ENCODE measurements at places on chromosomes 13 and 19.

GRCh38 chr13:51745243-51745642, 58.7 kb downstream of the DHRS12 start:
- DNase-seq = no peak

DNA sequence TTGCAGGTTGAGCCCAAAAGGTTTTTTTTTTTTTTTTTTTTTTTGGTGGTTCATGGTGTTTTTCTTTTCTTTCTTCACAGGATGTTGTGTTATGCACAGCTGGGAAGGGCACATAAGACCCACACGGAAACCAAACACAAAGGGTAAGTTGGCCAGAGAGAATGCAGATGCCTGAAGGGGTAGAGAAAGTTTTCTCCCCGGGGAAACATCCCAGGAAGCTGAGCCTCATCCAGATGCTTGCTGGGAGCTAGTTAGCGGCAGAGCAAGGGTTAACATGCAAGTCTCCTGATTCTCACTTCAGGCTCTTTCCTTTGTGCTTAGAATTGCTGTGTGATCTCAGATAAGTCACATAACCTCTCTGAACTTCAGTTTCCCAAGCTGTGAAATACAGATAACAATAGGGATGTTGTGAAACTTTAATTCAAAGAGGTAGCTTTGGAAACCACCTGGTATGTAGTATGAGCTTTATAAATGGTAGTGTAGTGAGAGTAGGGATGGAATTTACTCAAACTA, 3.1 kb downstream of the ADGRE1 start:
- no peak for DNase-seq

DNA sequence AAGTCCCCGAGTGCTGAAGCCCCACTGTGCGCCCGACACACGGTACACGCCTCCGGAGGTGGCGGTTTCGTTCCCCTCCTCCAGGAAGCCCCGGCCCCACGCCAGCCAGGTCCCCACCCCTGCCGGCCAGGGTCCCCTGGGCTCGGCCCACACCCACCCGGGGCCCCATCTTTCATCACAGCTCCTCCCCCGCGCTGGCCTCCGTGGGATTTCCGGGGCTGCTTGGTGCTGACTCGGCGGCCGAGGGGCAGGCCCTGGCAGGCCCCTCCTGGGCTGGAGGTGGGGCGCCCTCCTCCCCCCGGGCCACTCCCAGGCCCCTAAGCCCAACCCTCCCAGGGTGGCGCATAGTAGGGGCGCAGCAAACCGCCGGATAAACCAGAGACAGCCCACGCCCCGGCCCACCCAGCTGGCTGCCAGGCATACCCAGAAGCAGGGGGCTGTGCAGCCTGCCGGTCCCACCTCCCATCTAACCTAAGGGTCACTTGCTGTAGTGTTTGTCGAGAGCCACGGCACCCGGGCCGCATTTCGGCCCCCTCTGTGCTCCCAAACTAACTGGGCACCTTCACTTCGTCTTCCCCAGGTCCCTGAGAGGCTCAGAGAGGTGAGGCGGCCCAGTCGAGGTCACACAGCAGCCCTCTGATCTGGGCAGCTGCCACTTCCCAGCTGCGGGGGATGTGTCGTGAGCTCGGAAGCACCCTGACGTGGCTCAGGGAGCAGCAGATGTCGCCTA, 6.6 kb downstream of the ZBTB7A start:
- peak; percentile 42 for DNase-seq

DNA sequence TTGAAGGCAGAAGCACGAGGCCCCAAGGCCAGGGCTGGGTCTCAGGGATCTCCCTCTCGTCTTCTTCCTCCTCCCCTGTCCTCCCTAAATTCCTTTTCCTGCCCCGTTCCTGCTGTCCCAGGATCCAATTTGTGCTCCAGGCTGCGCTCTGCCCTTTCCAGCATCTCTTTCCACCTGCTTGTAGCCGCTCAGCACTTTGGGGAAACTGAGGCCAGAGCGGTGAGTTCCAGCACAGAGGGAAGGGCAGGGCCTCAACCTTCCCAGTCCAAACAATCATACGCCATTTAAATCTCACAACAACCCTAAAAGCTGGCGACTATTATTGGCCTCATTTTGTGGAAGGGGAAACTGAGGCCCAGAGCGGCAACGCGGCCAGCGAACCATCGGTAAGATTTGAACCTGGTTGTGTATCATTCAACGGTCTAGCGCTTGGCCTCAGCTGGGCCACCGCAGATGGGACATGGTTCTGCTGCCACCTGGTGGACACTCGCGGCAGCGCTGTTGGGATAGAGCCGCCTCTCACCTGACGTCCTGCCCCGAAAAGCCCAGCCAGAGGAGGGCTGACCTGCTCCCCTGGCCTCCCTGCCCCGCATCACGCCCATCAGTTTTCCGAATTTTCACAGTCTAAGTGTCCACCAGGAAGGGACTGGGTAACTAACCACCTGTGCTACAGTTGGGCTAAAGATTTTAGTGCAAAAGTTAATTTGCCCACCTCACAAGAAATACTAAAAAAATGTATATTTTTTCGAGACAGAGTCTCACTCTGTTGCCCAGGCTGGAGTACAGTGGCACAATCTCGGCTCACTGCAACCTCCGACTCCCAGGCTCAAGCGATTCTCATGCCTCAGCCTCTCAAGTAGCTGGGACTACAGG, 4.2 kb upstream of the RPL18A start:
- DNase-seq = peak; percentile 53

GRCh38 chr13:41639955-41640780, 182.8 kb downstream of the RGCC start:
- peak; percentile 69 for DNase-seq

- no peak for DNase-seq
Measured at GRCh38 chr13:78409172-78409571, 194.2 kb downstream of the POU4F1 start.

DNA sequence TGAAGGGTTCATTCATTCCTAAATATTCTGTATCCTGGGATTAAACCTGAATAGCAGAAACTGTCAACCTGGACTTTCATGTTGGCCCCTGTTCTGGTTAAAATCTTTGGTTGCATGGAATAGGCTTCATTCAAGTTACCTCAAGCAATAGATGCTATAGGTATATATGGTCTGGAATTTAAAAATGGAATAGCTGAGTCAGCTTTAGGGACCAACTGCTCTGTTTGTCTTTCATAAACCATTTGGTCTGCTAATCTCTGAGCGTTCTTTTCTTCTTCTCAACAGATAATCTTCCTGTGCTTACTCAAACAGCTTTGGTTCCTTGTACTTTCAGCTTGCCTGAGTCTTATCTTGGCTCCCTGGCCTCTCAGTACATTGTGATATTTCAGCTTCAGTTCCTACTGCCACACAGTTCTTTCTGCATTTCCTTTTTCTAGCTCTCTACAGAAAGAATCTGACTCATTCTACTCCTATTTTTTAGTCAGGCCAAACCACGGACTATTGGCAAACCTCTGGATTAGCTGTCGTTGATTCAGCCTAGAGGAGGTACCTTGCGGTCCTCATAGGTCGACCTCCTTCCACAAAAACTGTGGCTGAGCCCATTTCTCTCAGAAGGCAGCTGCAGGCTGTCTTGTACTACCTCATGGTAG, 35.9 kb upstream of the MAB21L1 start:
- DNase-seq = peak; percentile 93

GRCh38 chr13:99029576-99029975, 51.7 kb upstream of the DOCK9 start:
- no peak for DNase-seq

DNA sequence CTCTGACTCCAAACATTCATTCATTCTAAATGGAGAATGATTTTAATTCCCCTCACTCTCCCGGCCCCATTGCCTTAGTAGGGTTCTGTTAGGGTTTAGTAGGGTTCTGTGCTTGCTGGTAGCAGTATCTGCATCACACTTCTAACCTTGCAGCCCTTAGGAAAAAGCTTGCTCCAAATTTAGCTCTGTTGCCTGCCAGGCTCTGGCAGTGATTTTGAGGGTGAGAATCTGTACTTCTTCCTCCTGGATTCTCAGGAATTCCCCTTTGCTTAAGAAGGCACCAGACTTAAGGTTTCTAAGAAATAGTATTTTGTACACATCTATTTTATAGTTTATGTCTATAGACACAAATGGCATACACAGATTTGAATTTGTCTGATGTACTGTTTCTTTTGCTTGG, 14.7 kb downstream of the B3GLCT start:
- DNase-seq = peak; percentile 20

DNA sequence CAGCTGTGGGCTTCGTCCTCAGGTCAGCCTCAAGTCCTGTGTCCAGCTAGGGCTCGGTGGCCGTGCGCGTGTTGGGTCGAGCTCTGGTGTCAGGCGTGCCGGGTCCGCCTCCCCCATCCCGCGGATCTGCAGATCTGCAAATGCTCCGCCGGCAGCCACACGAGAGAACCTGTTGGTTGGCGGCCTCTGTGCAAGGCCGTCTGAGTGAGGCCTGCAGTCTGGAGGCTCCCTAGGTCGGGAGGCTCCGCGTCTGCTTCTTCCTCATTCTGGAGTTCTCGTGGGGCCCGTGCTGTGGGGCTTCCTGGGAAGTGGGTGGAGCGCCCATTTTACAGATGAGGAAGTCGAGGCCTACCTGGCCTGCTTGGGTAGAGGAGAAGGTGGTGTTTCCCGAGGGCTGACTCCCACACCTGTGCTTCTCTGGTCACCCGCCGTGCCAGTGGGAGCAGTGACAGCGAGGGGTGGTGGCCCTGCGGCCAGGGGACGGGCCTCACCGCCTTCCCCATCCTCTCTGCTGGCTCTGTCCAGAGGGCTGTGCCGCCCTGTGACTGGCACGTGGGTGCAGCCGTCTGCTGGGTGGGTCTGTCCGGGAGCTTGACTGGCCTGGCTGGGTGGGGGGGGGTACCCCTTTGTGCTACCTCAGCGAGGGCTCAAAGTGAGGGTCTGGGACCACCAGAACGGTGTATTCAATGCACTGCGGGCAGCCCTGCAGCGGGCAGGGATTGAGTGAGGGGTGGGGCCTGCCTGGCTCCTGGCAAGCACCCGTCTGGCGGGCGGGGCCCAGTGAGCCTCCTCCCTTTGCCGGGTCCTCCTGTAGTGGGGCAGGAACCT, 3.3 kb downstream of the CSNK1G2 start:
- no peak for DNase-seq

GRCh38 chr19:33552191-33552927, 30.8 kb upstream of the PEPD start:
- no peak for DNase-seq

- peak; percentile 17 for DNase-seq
Measured at GRCh38 chr13:80030491-80030890, 310.4 kb downstream of the SPRY2 start.

DNA sequence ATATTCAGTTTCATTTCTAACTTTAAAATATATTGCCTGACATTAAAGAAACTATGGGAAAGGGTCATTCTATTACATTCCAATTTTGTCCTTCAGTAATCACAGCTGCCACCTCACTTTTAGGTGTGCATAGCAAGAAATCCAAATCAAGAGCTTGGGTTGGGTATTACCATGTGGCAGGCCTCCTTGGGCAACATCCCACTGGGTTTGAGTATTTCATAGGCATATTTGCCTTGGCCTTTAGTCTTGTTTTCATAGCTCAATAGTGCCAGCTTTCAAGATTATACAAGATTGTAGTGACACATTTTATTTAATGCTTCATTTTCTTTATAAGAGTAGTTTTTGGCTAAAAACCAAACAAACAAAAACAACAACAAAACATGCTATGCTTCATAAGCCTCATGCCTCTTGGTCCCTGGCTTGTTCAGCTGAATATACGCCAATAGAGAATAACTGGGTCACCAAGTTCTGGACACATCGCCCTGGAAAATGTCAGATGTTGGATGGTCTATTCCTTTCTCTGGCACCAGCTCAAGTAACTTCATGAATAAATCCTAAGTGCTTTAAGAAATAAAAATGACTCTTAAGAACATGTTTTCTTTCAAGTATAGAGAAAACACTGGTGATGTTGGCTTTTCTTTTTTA, 167.4 kb upstream of the STARD13 start:
- no peak for DNase-seq

DNA sequence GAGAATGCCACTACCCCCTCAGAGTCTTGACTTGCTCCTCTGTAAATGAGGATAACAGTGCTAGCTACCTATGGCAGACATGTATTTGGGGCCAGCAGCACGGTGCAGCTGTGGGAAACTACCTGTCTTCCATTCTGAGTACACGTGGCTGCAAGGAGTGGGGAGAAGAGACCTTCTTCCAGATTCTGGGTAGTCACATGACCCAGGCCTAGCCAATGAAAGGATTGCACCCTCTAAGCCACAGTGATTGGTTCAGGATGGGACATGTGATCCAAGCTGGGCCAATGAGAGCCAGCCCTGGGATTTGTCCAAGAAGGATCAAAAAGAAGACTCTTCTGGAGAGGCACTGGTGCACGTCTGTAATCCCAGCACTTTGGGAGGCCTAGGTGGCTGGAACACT, 5.5 kb downstream of the ZNRF4 start:
- no peak for DNase-seq

DNA sequence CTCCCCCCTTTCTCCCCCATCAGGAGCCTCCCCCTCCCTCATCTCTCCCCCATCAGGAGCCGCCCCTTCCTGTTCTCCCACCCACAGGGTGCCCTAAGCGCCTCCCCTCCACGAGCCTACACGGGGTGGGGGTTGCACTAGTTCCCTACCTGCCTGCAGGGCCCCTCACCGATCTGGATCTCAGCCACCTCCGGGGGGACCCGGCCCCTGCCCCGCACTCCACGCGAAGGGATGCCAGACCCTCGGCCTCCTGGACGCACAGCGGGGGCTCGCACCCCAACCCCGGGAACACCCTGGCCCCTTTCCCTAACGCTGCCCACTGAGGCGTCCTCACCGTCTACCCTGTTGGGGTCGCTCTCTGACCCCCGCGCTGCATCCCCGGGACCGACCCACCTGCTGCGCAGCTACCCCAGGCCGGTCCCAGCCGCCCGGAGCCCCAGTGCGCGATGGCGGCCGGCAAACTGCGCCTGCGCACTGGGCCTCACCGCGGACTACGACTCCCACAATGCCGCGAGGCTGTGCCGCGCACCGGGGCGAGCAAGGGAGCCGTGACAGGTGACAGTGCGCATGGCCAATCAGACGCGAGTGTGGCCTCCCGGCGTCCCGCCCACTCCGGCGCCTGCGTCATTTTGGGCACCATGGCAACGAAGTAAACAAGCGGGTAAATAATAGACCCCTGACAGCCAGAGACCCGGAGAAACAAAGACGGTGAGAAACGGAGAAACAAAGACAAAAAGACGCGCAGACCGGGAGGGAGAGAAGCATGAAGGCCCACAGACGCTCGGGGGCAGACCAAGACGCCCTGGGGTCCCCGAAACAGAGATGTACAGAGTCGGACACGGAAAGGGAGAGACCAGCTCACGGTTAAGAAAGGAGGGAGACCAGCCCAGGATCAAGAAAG, at the start of gene ZSCAN18:
TSS of gene ZSCAN18 (minus strand) at position 451 of the 901 bp plus-strand sequence. CDS start 7,964 bp downstream, outside the sequence.
- peak; percentile 87 for DNase-seq

DNA sequence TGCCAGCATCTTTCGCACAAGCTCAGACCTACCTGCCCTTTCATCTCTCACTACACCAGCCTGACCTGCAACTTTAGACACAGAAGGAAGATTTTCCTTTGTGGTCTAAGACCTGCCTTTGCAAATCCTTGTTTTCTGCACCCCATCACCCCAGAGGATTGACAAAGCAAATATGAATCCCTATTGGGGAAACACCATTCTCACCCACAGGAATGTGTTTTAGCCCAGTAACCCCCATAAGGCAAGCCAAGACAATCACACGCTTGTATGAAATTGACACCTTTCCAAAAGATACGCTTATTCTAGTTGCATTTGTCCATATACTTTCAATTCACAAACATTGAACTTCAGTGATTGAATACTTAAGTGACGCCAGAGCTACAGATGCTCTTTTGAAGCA, 55.7 kb downstream of the SPATA13 start:
- DNase-seq = no peak

GRCh38 chr13:109366525-109366924, 419.9 kb downstream of the IRS2 start:
- peak; percentile 58 for DNase-seq
